Esophagus squamous epithelium (tissue), 5 donors: ENCODE measurements at places on chromosomes 2 and 18. TPM values are rescaled to one million over a fixed set of nuclear protein-coding genes. Genes with fewer than 3 reads are reported as not detected.

The EVA1A gene
- total RNA-seq, result 2.3 TPM

The PLCL1 gene
- 0.35 TPM for total RNA-seq

DNA sequence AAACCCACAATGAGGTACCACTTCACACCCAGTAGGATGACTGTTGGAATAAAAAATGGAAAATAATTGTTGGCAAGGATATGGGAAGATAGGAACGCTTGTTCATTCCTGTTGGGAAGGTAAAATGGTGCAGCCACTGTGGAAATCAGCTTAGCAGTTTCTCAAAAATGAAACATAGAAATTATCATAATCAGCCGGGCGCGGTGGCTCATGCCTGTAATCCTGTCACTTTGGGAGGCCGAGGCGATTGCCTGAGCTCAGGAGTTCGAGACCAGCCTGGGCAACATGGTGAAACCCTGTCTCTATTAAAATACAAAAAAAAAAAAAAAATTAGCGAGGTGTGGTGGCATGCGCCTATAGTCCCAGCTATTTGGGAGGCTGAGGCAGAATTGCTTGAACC lies 23.4 kb downstream of the AMER3 start:
- DNase-seq, result no peak

- no peak for DNase-seq
Observed at GRCh38 chr2:218983934-218984238, 1.1 kb downstream of the FEV start.

- DNase-seq, result no peak
Observed at GRCh38 chr18:42310956-42311355, 355.9 kb downstream of the PIK3C3 start.

- DNase-seq, result no peak
Observed at GRCh38 chr2:177161741-177162460, 50.7 kb upstream of the HNRNPA3 start.

DNA sequence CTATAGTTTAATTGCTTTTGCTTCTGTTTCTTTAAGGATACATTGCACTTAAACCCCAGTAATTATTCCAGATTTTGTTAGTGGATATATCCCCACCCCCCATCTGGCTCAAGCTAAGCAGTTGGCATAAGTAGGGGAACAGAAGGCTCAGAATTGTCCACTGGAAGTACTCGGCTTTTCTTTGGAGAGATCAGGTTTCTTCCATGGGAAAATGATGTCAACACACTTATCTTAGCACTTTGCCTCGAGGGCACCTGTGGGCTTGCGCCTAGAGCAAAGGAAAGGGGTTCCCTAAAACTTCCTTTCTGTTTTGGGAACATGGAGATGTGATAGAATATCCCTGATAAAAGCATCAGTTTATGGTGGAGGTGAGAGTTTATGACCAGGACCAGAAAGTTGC lies 130.6 kb downstream of the FMNL2 start:
- no peak for DNase-seq

- DNase-seq, result no peak
Observed at GRCh38 chr2:240919786-240920782, 13.9 kb downstream of the CROCC2 start.

GRCh38 chr2:183162362-183162761 lies 38.1 kb downstream of the NUP35 start:
- no peak for DNase-seq

The ACADL gene
- 1.3 TPM for total RNA-seq

DNA sequence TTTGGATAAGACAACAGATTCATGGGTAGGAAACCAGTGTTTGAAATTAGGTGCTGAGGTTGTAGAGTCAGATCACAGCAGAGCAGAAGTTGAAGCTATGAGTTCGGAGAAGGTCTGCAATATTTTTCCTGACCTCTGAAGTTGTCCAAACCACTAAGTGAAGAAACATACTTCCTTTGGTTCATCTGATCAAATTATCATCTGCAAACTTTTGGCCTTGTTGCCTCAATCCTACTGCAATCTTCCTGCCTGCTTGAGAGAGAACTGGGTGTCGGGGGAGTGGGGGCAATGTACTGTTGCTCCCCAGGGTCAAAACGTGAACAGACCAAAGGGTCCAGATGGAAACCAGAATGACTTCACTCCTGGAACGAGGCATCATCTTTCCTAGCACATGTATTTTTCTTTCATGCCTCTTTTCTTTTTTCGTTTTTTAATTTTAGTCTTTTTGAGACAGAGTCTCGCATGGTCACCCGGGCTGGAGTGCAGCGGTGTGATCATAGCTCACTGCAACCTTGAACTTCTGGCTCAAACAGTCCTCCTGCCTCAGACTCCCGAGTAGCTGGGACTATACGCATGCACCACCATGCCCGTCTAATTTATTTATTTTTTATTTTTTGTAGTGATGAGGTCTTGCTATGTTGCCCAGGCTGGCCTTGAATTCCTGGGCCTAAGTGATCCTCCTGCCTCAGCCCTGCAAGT lies 42.7 kb downstream of the RAB31 start:
- no peak for DNase-seq

DNA sequence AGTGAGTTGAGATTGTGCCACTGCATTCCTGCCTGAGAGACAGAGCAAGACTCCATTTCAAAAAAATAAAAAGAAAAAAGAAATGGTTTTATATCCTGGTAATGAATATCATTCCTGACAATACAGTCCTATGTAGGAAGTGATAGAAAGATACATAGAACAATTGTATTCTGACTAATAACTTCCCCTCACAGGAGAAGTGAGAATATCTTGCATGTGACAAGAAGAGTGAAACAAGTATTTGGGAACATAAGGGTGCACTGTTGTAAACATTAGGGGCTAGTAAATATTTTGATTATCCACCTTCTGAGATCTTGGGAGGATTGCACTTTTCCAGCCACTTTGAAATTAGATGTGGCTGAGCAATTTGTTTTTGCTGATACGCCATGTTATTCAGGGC lies 40.7 kb downstream of the KLHL14 start:
- DNase-seq, result no peak

The FNDC4 gene
- 28.2 TPM for total RNA-seq

- DNase-seq, result no peak
Observed at GRCh38 chr2:30425326-30425725, 21.7 kb upstream of the LCLAT1 start.

DNA sequence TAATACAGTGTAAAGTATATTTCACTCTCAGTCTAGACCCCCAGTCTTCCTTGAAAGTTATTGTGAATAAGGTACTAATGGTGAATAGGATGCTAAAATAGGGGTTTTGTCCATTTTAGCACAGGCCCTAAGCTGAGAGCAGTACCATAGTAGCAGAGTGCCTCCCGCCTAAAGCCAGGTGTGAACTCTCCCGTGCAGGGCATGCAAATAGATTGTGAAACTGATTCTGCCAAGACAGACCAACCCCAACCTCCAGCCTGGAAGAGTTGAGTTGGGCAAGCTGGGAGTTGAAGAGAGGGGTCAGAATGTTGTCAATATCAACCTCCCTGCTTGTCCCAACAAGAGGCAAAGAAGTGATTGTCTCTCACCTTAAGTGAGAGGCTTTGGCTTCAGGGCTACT lies 97.4 kb upstream of the CYRIA start:
- DNase-seq, result no peak

The CFAP221 gene
- total RNA-seq, result not detected

The GPC1 gene
- total RNA-seq, result 91.9 TPM

DNA sequence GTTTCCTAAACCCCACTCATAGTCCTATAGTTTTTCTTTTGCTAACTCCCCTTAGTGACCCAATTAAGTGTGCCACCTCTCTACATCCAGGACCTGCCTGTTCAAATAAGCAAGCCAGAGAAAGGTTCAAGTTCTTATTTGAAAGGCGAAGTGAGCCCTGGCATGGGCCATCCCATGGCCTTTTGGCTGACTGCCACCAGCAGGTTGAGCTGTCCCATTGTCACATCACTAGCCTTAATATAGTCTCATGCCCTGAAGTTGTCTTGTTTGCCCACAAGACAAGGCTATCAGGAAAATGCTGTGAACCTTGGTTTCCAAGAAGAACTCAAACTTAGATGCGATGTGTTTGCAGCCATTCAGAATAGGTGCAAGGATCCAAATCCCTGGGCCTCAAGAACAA lies 158.8 kb downstream of the SH3RF3 start:
- DNase-seq, result no peak

The COL4A4 gene
- total RNA-seq, result 0.45 TPM

- DNase-seq, result no peak
Observed at GRCh38 chr2:11031876-11032275, 120.1 kb downstream of the KCNF1 start.

- DNase-seq, result no peak
Observed at GRCh38 chr2:223815186-223815883, 22.0 kb downstream of the AP1S3 start.

DNA sequence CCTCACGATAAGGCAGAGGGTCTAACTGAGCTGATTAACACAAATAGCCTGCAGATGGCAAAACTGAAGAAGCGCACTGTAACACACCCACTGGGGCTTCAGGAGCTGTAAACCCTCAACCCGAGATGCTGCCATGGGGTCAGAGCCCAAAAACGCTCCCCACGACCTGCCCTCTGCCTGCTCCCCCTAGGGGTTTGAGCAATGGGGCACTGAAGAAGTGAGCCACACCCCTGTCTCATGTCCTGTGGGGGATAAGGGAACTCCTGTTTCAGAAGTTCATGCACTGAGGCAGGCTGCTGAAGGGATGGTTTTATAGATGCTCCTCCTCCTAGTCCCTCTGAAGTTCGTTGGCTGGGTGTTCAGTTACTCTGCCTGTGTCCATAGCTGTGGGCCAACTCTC lies 105.9 kb upstream of the CELF4 start:
- DNase-seq, result no peak

GRCh38 chr2:47002480-47003381 lies 87.1 kb upstream of the MCFD2 start:
- no peak for DNase-seq

The REG3A gene
- total RNA-seq, result not detected

The COL3A1 gene
- 14.9 TPM for total RNA-seq

GRCh38 chr2:62472312-62472711 lies 33.7 kb downstream of the TMEM17 start:
- no peak for DNase-seq

The COLEC11 gene
- total RNA-seq, result 2.3 TPM

The ANKRD30BL gene
- total RNA-seq, result not detected

GRCh38 chr18:6666012-6666685 lies 63.4 kb upstream of the ARHGAP28 start:
- no peak for DNase-seq

- no peak for DNase-seq
Observed at GRCh38 chr2:153890576-153890975, 18.9 kb downstream of the GALNT13 start.

The PLB1 gene
- 2.6 TPM for total RNA-seq

DNA sequence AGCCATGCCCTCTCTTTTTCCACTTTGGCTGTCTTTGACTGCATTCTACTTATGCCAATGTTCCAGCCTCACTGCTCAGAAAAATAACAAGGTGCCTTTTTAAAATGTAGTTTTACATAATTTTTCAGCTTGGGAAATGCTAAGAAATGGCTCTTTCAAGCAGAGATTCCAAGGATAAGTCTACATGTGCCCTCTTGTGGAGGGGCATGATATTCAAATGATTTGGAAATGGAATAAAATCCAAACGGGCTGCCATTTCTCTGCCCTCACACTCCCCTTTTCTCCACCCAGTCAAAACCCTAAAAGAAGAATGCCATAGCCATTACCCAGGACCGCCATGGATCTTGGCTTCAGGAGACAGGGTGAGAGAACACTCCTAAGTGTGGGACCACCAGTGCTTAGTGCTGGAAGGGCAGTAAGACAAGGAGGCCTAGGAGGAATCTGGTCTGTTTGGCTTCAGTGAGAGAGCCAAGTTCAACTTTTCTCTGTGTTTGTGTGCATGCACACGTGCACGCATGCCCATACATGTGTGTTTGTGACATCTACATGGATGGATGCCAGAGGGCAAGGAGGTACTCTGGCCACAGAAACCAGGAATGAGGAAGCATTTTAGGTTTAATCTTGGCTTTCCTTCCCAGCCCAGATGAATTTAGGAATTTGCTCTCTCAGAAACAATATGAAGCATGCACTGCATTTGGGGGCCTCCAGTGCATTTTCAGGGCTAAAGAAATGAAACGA lies 174.0 kb upstream of the SLC14A2 start:
- DNase-seq, result no peak

The DTNA gene
- total RNA-seq, result 8.6 TPM

DNA sequence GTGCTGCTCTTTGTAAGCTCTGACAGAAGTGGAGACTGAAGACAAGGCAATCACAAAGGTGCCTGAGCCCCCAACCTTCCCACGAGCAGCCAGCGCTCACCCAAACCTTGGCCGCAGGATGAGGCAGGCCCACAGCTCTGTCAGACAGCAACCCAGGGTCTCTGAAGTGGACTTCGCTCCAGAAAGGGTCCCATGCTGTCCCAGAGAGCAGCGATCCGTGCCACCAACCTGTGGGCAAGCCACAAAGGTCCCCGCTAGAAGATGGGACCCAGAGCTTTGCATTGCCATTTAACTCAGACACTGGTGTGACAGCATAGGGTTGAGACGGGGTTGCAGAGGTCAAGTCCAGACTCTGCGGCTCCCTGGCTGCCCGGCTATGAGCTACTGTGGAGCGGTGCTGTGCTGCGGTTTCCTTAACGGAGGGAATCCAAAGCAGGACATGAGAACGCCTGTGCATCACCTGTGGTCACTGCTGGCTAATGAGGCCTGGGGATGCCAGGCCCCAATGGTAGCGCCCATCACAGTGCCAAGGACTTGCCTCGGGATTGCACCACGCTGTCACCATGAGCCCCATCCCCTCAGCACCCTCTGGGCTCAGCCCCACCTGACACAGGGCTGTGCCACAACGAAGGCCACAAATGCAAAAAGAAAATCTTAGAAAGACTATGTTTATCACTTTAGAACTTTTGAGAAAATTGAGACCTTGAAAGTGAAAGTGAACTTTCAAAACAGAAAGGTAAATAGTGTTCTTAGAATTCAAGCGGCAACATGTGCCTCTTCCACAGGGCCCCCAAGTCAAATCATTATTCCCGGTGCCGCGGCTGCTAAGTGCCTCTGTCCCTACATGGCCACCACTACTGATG lies 103.4 kb downstream of the HDAC4 start:
- no peak for DNase-seq

The MYO1B gene
- total RNA-seq, result 27.5 TPM

- peak; percentile 25 for DNase-seq
Observed at GRCh38 chr2:233331536-233331935, 22.8 kb upstream of the DGKD start.

DNA sequence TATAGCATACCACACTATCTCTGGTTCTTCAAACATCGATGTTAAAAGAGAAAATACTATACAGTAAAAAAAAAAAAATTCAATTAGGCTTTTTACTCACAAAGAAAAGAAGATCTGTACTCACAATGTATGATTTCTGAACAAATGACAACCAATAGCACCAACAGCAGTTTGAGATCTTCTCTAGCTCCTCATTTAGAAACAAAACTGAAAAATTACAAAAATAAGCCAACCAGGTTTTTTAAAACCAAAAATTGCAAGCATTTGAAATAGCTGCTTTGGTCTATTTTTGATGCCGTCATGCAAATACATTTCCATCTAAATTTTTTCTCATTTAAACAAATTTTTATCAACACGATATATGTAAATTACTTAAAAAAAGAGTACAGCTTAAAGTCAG lies 34.3 kb upstream of the RALBP1 start:
- DNase-seq, result no peak

- DNase-seq, result no peak
Observed at GRCh38 chr2:145935016-145935415, 1415.1 kb upstream of the ZEB2 start.
